ENCODE measurements at places on chromosomes 1 and 21.

DNA sequence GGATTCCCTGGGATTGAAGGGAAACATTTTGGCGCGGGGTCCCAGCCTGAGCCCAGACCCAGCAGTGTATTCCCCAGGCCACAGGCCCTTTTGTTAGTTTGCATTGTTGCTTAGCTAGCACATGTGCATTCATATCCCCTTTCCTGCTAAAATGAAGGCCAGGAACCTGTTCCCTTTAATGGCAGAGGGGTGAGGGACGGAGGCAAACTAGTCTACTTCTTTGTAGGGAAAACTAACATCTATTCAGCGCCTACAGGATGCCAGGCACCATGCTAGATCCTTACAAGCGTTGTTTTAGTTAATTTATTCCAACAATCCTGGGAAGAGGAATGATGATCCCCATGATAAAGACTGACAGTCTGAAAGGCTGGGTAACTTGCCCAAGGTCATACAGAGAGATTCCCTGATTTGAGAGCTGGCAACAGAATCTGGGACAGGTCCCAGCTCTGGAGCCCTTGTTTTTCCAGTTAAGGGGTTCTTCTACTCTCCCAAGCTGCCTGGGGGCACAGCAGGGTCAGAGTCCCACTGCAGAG lies 595 bp upstream of the E2F2 start:
- no peak for DNase-seq

GRCh38 chr1:205787287-205787916 lies 12.1 kb upstream of the RAB29 start:
- no peak for DNase-seq

- no peak for DNase-seq
These were observed 102.8 kb upstream of the ARTN start for GRCh38 chr1:43830802-43831201.

- DNase-seq = no peak
These were observed 16.1 kb upstream of the PSMD4 start for GRCh38 chr1:151238467-151238739.

- no peak for DNase-seq
These were observed 52.7 kb downstream of the TRIM33 start for GRCh38 chr1:114458237-114458777.

DNA sequence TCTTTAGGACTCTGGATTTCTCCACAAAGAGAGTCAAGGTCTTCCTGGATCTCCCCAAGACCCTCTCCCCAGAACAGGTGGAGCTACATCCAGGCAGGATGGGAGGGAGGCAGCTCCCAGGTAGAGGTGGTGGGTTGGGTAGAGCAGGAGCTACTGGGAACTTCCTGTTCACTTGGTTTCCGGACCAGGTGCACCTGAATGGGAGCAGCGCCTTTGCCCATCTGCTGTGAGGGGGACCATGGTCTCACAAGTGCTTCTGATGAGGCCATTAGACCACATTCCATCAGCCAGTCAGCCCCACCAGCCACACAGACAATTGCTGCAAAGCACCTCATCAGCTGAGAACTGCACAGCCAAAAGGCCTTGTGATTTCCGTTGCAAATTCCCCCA lies 188.8 kb downstream of the MATN1 start:
- DNase-seq = no peak

DNA sequence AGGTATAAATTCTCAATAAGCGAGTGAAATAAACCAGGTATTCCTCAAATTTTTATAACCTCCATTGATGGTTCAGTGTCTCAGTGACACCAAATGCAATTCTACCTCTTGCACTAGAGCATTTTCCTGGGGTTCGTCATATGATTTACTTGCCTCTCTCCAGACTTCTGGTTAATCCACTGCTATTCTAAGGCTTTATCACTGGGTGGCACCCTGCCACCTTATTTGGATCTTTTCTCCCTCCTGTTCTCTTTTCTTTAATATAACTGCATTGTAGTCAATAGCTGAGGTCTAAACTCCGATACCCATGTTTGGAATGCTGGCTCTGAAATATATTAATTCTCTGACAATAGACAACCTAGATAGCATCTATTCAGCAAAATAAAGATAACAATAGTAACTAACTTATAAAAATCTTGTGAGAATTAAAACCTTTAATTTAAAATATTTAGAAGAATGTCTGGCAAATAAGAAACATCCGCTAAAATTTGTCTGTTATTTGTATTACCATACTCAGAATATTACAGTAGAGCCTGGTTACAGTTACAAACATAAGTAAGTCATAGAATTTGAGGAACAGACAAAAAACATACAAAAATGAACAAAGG lies 436.4 kb downstream of the PLA2G4A start:
- no peak for DNase-seq

All from NCI-H1930 (cell line).